ENCODE measurements at places on chromosomes 1 and 21.

DNA sequence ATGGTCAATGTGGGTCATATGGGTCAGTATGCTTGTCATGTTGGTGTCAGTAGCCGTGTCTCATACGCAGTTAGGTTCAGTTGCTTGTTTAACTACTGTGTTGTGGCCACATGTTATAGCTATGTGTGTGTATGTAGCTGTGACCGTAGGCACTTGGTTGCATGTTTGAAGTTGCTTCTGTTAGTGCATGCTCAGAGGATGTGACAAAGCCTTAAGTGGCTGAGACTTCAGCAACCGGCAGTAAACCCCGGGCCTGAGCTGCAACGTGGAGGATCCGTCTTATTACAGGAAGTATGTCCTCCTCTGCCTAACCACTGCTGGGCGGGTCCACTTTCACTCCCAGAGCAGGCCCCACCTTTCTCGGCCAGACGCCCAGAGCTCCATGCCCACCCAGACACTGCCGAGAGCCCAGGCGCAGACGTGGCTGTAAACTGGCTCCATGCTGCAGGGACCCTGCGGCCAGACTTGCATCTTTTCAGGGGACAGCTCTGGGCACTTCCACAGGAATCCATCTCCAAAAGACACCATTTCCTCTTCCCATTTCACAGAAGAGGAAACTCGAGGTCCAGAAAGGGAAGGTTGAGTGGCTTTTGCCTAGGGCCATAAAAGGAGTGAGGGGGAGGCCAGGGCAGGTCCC, 2.2 kb downstream of the TCEA3 start:
- DNase-seq, result peak; percentile 91

- no peak for DNase-seq
These were observed 5.5 kb downstream of the TNFRSF25 start for GRCh38 chr1:6460301-6461050.

DNA sequence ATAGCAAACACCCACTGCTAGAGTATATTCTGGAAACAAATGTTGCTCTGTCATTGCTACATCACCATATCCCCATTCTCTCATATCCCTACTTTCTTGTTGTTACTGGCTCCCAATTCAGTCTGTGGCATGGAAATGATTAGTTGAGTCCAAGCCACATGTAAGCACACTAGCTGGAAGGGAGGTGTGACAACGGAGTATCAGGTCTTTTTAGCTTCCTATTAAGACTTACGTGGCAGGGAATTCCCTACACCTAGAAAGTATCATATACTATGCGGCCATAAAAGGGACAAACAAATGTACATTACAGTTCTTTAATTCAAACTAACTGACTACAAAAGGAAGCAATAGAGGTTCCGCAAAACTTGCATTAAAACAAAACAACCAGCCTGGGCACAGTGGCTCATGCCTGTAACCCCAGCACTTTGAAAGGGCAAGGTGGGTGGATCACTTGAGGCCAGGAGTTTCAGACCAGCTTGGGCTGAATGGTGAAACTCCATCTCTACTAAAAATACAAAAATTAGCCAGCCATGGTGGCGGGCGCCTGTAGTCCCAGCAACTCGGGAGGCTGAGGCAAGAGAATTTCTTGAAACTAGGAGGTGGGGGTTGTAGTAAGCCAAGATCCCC, 48.6 kb downstream of the INTS7 start:
- DNase-seq, result no peak

- DNase-seq, result no peak
These were observed 11.4 kb upstream of the PRMT2 start for GRCh38 chr21:46624050-46624449.

- no peak for DNase-seq
These were observed 25.3 kb downstream of the SMYD2 start for GRCh38 chr1:214306269-214306668.

DNA sequence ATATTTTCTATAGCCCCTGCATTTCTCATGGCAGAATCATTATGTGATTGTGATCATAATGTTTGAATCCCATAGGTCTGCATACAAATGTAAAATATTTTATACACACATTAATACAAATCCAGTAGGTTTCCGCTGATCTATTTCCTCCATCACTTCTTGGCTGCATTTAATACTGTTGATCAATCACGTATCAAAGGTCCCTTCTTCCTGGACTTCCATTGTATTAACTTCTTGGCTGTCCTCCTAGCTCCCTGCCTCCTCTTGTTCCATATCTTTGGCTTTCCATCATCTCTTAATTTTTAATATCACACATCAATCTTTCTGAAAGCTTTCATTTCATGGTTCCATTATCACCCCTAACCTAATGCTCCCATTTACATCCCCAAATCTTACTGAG, 97.6 kb downstream of the PROX1 start:
- no peak for DNase-seq

DNA sequence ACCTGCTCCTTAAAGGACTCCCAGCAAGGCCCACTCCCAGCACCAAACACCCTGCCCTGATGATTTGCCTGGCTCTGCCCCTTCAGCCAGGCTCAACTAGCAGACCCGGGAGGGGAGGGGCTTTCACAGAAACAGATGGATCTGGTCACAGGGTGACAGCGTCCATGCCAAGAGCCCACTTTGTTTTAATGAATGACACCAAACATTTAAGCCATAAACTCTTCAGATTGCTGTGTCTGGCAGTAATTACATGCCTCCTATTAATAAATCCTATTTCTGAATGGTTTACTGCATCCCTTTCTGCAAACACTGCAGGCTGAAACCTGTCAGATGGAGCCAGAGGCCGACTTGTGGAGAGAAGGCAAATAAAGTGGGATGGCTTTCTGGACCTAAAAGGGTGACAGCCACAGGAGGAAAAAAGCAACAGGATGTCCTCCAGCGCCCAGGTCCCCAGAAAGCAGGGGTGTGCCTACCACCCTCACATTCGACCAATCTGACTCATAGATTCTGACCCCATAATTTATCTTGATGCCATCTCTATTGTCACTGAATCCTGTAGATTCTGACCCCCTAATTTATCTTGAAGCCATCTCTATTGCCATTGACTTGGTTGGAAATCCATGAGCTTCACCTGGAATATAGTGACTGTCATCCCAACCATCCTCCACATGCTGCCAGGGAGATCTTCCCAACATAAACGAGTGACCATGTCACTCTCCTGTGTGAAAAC, 200.9 kb downstream of the PLPP3 start:
- peak; percentile 42 for DNase-seq

GRCh38 chr21:43812139-43812821, 22.9 kb downstream of the RRP1 start:
- no peak for DNase-seq

DNA sequence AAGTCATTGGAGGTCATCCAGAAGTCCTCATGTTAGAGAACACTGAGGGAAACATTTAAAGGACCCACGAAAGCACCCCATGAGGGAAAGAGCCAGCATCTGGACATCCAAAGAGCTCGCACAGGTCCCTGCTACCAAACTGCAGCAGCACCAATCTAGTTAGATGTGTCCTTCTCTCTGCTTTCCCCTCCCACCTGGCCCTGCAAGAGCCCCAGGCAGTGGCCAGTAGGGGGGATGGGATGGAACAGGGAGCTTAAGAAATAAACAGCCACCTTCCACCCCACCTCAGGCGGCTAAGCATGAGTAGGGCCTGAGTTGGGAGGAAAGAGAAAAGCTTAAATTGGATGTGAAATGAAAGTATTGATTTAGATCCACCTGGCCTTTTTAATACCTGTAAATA, 175.9 kb upstream of the KCND3 start:
- DNase-seq, result no peak

DNA sequence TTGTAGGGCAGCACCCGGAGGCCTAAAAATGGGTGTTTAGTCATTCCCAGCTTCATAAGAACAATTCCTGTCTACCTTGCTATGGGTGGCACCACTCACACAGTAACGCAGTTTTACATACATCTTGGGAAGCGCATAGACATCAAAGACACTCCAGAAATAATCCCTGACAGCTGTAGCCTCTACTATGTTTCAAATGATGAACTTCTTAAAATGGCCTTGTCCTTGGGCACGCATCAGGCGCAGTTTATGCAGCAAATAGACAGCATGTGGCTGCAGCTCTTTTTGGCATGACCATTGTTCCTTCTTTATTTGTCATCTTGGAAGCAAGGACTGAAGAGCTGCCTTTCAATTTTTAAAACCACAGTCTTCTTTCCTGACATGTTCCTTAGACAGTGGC, 77.6 kb upstream of the CACYBP start:
- no peak for DNase-seq

DNA sequence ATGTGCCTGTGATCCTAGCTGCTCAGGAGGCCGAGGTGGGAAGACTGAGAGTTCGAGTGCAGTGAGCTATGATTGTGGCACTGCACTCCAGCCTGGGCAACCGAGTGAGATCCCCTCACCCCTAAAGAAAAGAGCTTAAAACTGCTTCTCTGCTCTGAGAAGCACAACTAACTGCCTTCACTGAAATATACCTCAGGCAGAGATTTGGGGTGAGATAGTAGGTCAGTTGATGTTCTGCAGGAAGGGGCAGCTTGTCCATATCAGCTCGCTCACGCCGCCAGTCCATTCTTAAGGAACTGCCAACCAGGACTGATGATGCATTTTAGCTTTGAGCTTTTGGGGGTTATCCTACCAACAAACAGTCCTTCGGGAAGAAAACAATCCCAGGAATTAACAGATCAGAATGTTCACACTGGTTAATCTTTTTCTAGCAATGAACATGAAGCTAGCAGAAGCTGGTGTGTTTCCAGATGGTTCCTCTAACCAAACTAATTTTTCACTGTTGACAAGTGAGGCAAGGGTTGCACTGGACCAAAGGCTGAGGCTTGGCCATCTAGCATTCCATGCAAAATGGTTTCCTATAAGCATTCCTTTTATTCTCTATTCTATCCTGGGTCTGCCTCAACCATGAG, 31.6 kb downstream of the LHX4 start:
- no peak for DNase-seq

DNA sequence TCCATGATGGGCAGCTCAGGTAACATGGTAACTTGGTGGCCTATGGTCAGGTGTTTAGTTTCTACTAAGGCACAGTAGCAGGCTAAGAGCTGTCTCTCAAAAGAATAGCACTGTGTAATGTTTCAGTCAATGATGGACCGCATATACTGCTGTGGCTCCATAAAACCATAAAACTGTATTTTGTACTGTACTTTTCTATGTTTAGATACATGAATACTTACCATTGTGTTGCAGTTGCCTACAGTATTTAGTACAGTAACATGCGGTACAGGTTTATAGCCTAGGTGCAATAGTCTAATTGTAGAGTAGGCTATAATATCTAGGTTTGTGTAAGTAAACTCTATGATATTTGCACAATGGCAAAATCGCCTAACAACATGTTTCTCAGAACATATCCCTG, 50.6 kb downstream of the SLC2A1 start:
- DNase-seq, result no peak

DNA sequence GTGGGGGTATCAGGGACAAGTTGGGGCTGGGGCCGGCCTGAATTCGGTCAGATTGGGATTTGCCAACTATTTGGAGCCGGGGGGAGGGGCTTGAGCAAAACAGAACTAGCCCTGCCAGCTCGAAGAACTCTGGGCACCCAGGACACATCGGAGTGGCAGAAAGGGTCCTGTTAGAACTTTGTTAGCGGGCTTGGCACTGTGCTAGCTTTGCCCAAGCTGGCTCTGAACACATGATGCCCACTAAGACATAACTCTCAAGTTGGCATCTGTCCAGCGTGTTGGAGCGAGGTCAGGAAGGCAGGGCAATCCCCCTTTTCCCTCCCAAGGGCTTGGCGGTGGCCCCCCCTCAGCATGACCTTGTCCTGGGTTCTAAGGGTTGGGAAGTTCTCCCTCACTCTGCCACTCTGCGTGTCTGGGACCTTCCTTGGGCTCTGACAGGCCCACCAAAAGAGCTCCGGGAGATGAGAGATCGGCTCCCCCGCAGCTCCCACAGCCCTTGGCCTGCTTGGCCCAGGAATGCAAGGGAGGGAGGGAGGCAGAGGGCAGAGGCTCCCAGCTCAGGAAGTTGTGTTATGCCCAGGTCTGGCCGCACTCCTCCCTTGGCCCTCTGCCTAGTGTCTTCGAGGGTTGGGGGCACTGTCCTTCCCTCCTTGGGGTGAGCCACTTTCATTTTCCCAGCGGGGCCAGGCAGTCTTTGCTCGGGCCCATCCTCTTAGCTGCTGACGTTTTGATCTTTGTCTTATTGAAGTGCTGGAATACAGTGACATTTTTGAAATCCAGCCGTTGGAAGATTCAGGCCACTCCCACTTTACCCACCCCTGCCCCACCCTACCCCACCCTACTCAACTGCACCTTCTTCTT, 1.2 kb downstream of the LMNA start:
- no peak for DNase-seq

DNA sequence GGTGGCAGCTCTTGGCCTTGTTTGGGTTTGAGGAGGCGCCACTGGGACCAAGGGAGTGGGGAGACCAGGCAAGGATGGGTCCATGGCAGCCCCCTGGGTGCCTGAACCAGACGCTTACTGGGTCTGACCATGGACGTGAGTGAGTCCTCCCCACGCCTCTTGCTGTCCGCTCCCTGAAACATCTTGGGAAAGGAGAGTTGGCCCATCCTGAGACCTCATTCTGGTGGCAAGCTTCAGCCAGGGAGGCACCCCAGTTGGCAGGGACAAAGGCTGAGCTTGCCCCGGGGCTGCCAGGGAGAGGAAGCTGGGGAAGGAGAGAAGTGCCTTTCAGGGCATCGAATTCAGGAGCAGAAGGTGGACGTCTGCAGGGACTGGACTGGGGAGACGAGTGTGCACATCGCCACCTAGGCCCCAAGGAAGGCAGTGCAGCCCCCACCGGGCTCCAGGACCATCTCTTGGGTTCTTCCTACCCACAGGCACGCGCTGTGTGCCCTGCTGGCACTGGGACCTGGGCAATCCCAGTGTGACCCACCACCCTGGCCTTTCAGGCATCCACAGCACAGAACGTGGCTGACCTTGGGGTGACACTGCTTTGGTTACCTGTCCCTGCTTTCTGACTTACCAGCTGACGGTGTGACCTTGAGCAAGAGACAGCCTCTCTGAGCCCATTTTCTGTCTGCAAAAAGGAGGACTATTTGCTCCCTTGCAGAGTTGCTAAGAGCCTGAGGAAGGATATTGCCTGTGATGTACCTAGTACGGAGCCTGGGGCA, 132.9 kb upstream of the WNT4 start:
- DNase-seq, result peak; percentile 62

GRCh38 chr1:156889802-156890580, 3.5 kb upstream of the PEAR1 start:
- peak; percentile 78 for DNase-seq

- no peak for DNase-seq
These were observed 1.1 kb downstream of the TRIM58 start for GRCh38 chr1:247857985-247858619.

DNA sequence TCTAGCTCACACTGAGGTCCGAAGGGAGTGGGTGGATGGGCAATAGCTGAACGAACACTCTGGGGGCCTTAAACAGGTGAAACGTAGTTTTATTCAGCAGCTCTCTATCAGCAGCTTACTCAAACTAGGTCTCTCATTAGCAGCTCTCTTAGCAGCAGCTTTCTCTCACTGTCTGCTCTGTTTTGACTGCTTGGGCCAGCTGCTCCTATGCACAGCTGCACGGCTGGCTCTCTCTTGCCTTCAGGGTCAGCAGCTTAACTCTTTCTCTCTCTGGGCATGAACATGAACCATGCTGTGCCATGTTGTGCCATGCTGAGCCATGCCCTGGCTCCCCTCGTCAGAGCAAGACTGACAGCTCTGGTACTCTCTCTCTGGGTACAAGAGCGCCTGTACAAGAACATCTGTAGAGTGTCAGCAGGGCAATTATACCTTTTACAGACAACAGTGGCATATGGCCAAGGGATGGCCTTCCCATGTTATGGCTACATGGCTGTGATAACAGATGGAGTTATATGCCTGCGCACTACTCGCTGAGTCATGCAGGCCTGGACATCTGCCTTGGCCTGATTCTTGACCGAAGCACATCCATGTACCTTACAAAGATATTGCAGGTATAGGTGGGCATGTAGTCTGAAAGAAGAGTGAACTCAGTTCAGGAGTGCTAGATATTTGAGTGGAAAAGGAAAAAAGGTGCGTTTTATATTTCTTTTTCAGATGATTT, 152.4 kb downstream of the LEPR start:
- no peak for DNase-seq
